ENCODE measurements at places on chromosomes 6 and 20. TPM values are rescaled to one million over a fixed set of nuclear protein-coding genes. Genes with fewer than 3 reads are reported as not detected.

- H3K4me1 ChIP-seq, result peaks cover 16% of the 10 kb centered on the region
- H3K27ac ChIP-seq, result no peak overlapping the region
- H3K27me3 ChIP-seq, result no peaks in the 10 kb centered on the region
- no peak overlapping the region for H3K4me3 ChIP-seq
Observed at GRCh38 chr20:64051561-64052325, 2.3 kb upstream of the SOX18 start.

DNA sequence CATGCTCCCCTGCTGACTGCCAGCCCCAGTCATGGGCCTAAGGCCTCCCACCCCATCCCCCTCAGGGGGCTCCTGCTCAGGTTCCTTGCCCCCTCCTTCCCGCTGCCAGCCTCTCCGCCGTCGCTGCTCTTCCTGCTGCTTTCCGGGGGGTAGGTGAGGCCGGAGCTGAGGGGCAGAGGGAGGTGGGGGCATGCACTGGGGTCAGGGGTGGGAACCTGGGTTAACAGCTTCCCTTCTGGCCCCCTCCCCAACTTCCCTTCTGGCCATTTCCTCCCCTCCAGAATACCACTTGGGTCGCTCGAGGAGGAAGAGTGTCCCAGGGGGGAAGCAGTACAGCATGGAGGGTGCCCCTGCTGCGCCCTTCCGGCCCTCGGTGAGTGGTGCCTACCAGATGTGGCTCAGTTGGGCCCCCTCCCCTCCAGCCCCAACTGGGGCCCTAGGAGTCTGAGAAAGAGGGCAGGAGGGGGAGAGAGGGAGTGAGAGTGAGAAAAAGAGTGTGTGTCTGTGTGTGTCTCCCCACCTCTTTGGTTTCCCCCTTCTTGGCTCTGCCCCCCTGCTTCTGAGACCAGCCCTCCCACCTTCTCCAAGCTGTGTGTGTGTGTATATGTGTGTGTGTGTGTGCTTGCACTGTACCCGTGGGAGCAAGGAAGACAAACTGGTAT lies 12.1 kb downstream of the SYNGAP1 start:
- no peak for DNase-seq
- no peaks in the 10 kb centered on the region for H3K27me3 ChIP-seq
- H3K36me3 ChIP-seq, result no peaks in the 10 kb centered on the region
- H3K4me1 ChIP-seq, result peaks cover 62% of the 10 kb centered on the region
- H3K27ac ChIP-seq, result no peak overlapping the region

DNA sequence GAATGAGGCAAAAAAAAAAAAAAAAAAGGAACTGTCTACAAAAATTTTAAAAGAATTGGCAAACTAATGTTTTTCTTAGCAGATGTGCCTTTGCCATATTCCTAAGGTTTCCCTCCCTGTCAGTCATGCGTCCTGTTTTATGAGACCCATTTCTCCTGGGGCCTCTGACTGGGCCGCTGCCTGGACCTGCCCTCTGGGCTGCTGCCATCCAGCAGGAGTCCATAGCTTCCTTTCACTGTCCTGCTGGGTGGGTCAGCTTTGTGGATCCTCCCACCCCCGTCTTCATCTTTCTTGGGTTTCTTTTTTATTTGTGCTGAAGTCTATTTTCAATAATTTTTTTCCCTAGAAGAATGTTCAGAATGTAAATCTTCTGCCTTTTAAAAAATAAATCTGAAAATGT lies 110.8 kb upstream of the SCP2D1 start:
- no peak overlapping the region for H3K27ac ChIP-seq
- H3K4me3 ChIP-seq, result no peak overlapping the region
- no peak for DNase-seq
- no peaks in the 10 kb centered on the region for H3K36me3 ChIP-seq
- H3K4me1 ChIP-seq, result no peaks in the 10 kb centered on the region

DNA sequence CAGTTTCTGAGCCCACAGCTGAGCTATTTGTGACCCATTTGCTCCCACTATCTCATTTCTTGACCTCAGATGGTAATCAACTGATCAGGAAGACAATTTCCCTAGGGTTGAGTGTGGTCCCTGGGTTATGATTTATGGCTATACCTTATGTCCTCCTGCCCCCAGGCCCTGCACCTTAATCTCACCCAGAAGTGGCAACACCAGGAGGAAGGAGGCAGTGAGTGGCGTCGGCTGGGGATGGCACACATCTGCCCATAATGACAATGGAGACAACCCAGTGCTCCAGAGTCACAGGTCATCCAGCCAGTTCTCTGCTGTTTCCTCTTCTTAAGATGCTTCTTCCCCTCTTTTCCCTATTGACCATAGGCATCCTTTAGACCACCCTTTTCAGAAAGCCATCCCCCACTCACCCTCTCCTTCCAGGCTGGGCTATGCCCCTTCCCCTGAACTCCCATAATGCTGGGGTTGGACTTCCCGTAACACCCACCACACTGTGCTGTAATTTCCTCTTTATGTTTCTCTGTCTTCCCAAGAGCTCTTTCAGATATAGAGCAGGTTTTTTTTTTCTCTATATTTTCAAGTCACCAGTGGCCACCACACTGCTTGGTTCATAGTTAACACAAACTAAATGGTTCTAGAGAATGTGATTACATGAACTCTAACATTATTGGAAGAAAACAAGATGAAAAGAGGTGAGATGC lies 8.0 kb downstream of the TRIM10 start:
- no peak overlapping the region for H3K27ac ChIP-seq
- no peaks in the 10 kb centered on the region for H3K27me3 ChIP-seq
- peaks cover 28% of the 10 kb centered on the region for H3K4me1 ChIP-seq
- no peaks in the 10 kb centered on the region for H3K36me3 ChIP-seq
- H3K4me3 ChIP-seq, result no peak overlapping the region

GRCh38 chr6:101883505-101883904 lies 490.0 kb downstream of the GRIK2 start:
- H3K4me3 ChIP-seq, result no peak overlapping the region
- H3K36me3 ChIP-seq, result no peaks in the 10 kb centered on the region
- no peaks in the 10 kb centered on the region for H3K27me3 ChIP-seq
- no peak overlapping the region for H3K27ac ChIP-seq

Gene CD83
- total RNA-seq, result 6.0 TPM

Gene MEI4
- total RNA-seq, result not detected

Gene RIPOR3
- 0.22 TPM for total RNA-seq
